H1 (cell line): ENCODE measurements at places on chromosomes 7 and 10. TPM values are rescaled to one million over a fixed set of nuclear protein-coding genes. Genes with fewer than 3 reads are reported as not detected.

DNA sequence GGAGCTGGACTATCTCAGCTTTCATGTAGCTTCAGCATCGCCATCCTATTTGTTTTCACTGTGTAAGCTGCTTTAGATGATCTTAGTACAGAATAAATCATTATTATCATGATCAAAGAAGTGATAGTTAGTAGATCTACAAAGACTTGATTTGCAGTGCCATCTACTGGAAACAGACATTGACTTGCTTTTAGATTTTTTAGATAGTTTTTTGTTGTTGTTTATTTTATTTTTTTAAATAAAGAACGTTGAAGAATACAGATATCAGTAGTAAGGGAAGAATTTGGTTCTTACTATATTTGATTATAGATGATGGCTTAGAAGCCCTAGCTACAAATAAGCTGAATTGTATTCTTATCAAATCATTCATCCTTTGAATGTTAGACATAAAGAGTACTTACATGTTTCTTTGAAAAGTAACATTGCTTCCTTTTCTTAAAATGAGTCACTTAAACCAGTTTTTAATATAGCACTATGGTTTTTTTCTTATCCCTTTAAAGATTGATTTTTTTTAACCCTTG, 6.3 kb upstream of the SFMBT2 start:
- no peak for DNase-seq

DNA sequence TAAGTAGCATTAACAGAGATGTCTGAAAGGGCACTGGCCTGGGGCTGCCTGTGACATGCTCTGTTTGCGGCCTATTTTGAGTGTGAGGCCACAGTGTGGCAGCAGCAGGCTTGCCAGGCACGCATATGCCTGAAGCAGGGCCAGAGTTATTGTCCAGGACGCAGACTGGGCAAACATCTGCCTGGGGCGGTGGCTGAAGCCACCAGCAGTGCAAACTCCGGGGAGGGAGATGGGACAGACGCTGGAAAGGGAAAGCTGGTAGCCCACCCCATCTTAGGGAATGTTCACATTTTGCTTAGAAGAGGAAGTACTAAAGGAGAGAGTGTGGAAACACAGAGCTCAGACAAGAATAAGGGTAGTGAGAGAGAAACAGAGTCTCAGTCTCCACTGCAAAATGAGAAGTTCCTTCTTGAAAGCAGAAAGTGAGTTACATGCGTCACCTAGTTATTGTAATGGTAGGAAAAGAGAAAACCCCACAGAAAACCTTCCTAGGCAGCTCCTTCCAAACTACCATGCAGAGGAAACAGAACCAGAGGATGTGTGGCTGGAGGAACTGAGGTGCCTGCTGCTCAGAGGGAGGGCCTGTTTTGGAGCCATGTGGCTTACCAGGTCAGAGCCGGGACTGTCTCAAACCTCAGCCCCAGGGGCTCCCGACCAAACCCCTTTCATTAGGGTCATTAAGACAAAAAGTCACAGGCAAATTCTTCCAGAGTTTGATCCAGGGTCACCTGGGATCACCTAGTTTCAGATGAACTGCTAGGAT, 14.5 kb downstream of the AKR1B1 start:
- no peak for DNase-seq

DNA sequence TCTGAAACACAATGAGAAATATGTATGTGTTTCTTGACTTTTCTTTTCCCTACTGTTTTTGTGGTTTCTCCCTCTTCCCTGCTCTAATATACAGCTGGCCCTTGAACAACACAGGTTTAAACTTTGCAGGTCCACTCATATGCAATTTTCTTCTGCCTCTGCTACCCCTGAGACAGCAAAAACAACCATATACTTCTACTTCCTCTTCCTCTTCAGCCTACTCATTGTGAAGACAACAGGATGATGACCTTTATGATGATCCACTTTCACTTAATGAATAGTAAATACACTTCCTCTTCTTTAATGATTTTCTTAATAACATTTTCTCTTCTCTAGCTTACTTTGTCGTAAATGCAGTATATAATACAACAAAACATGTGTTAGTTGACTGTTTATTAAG, 35.0 kb upstream of the DGKB start:
- no peak for DNase-seq

GRCh38 chr7:134737566-134738345, 41.7 kb upstream of the CALD1 start:
- DNase-seq: no peak

Gene CLCN1
- 0.33 and 0.41 TPM in 2 replicates for total RNA-seq
